Nucleus accumbens (tissue), 56 donors: ENCODE measurements at places on chromosomes 13 and 19.

- no peak for DNase-seq
Observed at GRCh38 chr13:109135018-109135417, 505.6 kb downstream of the MYO16 start.

DNA sequence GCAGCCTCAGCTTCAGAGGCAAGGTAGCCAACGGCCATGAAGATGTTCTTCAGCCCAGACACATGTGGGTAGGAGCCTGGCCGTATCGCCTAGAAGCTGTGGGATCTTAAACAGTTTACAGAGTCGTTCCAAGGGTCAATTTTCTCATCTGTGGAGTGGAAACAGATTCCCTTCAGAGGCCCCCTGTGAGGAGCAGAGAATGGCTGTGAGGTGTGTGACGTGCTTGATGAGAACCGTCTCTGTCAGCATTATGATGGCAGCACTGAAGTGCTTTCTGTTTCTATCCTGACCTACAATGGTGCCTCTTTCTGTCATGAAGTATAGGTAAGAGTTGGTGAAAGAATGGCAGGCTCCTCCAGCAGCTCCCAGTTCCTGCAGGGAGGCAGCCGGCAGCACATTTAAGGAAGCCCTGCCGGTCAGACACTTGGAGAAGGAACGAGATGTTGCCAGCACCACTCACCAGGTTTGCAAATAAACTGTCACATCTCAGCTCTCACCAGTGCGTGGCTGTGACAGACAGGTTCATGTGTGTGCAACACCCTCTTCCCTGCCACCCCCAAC is 277.3 kb downstream of the FOXO1 start:
- DNase-seq, result peak; percentile 17

DNA sequence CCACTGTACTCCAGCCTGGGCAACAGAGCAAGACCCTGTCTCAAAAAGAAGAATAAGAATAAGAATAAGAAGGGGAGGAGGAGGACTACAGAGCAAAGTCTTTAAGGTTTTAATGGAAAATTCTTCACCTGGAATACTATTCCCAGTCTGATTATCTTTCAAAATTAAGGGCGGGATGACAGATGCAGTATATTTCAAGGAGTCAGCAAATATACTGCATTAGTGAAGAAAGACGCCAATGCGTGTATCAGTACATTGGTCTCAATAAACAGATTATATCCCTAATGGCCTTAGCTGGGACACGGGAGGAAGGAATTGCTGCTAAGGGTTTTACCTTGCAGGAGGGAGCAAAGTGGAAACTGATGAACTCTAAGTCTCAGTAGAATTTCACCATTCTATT is 54.1 kb upstream of the PDCD5 start:
- DNase-seq, result no peak

GRCh38 chr13:32056316-32056715 is 24.7 kb downstream of the FRY start:
- no peak for DNase-seq

GRCh38 chr19:27765397-27765796 is 1447.6 kb downstream of the UQCRFS1 start:
- no peak for DNase-seq
